ENCODE measurements at places on chromosomes 2 and 18. TPM values are rescaled to one million over a fixed set of nuclear protein-coding genes. Genes with fewer than 3 reads are reported as not detected.
A peak's percentile ranks its signal among the peaks of the same experiment; 100 is the strongest.

GRCh38 chr18:39448942-39449341 is 1883.3 kb upstream of the CELF4 start:
- no peaks in the 10 kb centered on the region for H3K27me3 ChIP-seq
- no peak overlapping the region for H3K27ac ChIP-seq
- no peak overlapping the region for H3K4me3 ChIP-seq
- H3K36me3 ChIP-seq, result no peaks in the 10 kb centered on the region

DNA sequence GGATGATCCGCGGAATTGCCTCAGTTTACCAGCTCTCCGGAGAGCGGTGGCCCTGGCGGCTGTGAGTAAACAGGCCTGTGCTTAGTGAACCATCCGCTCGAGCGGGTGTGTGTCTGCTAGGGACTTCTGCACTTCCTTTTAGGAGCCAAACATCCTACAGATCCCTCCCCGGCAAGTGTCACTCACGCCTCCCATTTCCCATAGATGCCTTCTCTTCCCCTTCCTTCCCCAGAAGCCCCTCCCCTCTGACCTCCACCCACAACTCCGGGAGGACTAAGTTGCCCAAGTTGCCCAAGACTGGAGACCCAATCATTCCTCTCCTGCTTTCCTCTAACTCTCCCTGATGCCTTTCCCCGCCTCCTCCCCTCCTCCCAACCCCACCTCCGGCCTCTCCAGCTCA is 2.9 kb downstream of the C1QL2 start:
- peaks cover 29% of the 10 kb centered on the region for H3K4me1 ChIP-seq
- H3K36me3 ChIP-seq, result no peaks in the 10 kb centered on the region
- DNase-seq, result no peak
- no peak overlapping the region for H3K27ac ChIP-seq
- H3K27me3 ChIP-seq, result peaks cover 89% of the 10 kb centered on the region

GRCh38 chr2:45968946-45969584 is 317.6 kb downstream of the PRKCE start:
- H3K4me1 ChIP-seq, result peaks cover 5% of the 10 kb centered on the region
- H3K27ac ChIP-seq, result no peak overlapping the region
- no peaks in the 10 kb centered on the region for H3K36me3 ChIP-seq

DNA sequence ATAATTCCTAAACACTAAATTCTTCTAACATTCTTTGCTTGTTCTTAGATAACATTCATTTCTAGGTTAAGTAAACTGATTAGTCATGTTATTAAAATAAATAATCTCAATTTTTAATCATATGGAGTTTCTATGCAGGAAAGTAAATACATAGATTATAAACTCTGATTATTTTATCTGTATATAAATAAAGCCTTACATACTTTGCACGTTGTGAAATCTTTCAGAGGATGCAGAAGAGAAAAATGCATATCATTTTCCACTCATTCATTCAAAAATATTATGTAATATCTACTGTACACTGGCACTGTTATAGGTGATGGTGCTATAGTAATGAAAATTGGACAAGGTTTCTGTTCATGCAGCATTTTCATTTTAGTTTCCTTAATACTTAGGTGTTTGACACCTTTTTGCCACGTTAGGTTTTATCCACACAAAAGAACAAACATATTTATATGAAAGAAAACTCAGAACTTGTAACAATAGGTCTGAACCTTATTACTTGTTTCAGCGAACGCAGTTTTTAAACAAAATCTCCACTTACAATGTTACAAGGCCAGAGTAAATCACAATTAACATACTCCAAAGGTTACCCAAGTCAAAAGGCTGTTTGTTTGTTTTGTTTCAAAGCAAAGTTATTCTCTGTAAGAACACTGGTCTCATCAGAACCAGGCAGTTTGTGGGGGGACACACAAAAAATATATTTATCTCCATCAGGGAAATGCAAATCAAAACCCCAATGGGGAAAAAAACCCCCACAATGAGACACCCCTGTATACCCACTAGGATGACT is 27.4 kb downstream of the ADAM17 start:
- H3K36me3 ChIP-seq, result no peaks in the 10 kb centered on the region
- H3K27ac ChIP-seq, result no peak overlapping the region
- no peak overlapping the region for H3K4me3 ChIP-seq
- no peak for DNase-seq

GRCh38 chr2:216404010-216404618 is 8.2 kb upstream of the SMARCAL1 start:
- H3K27ac ChIP-seq, result no peak overlapping the region
- no peak for DNase-seq
- no peaks in the 10 kb centered on the region for H3K36me3 ChIP-seq
- H3K4me1 ChIP-seq, result no peaks in the 10 kb centered on the region
- no peak overlapping the region for H3K4me3 ChIP-seq

GRCh38 chr2:222000326-222000725 is 298.5 kb downstream of the PAX3 start:
- H3K4me1 ChIP-seq, result no peaks in the 10 kb centered on the region
- H3K27ac ChIP-seq, result no peak overlapping the region
- no peaks in the 10 kb centered on the region for H3K27me3 ChIP-seq
- no peak for DNase-seq
- H3K4me3 ChIP-seq, result no peak overlapping the region

GRCh38 chr2:233079473-233079877 is 19.3 kb downstream of the INPP5D start:
- peak overlapping the region; percentile 95 for H3K27ac ChIP-seq
- no peaks in the 10 kb centered on the region for H3K27me3 ChIP-seq
- H3K36me3 ChIP-seq, result peaks cover 54% of the 10 kb centered on the region
- peak; percentile 87 for DNase-seq
- peaks cover 100% of the 10 kb centered on the region for H3K4me1 ChIP-seq

- no peaks in the 10 kb centered on the region for H3K36me3 ChIP-seq
- peak overlapping the region; percentile 83 for H3K27ac ChIP-seq
- no peak for DNase-seq
- H3K27me3 ChIP-seq, result no peaks in the 10 kb centered on the region
Measured at GRCh38 chr2:46849721-46850556, 65.7 kb downstream of the MCFD2 start.

DNA sequence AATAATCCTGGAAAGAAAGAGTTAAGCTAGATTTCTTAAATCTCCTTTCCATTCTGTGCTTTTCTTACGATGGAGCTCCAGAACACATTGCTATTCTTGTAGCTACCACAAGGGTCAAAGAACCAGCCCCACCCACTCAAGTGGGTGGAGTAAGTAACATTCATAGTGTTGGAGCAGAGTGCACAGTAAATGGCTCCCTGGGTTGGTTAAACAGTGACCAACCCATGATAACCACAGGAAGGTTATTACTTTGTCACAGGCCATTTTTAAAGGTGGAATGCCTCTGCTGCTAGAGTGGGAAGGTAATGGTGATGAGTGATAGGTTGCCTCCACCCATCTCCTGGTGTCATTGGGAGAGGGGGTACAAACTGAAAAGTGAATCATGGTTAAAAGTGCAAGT is 13.9 kb downstream of the ARPC2 start:
- H3K27me3 ChIP-seq, result no peaks in the 10 kb centered on the region
- H3K36me3 ChIP-seq, result peaks cover 86% of the 10 kb centered on the region
- peaks cover 62% of the 10 kb centered on the region for H3K4me1 ChIP-seq
- no peak overlapping the region for H3K27ac ChIP-seq
- H3K4me3 ChIP-seq, result no peak overlapping the region
- DNase-seq, result no peak

GRCh38 chr18:58257461-58257860 is 213.4 kb downstream of the NEDD4L start:
- H3K4me3 ChIP-seq, result no peak overlapping the region
- H3K27ac ChIP-seq, result no peak overlapping the region
- no peaks in the 10 kb centered on the region for H3K4me1 ChIP-seq
- H3K27me3 ChIP-seq, result no peaks in the 10 kb centered on the region
- peaks cover 5% of the 10 kb centered on the region for H3K36me3 ChIP-seq
- no peak for DNase-seq

DNA sequence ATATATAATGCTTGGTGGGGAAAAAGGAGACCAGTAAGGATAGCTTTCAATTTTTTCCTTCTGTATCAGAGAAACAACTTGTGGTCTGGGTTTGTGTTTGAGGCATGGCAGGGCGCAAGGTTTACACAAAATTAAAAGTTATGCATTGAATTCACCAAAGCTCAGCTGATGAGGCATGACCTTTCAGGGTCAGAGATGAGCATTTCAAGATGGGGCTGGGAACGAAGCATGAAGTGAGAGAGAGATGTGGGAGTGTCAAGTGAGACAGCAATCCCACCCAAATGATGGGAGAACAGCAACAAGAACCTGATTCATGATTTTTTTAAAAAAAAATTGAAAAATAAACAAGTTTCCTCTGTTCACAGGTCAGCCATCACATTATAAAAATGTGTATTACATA is 4.9 kb downstream of the GPR55 start:
- no peaks in the 10 kb centered on the region for H3K36me3 ChIP-seq
- H3K27ac ChIP-seq, result no peak overlapping the region
- DNase-seq, result no peak
- H3K4me1 ChIP-seq, result no peaks in the 10 kb centered on the region

TMEFF2 gene
- not detected for total RNA-seq

PSD4 gene
- total RNA-seq, result 73.1 TPM

CD8A gene
- 99.8 TPM for total RNA-seq

GRCh38 chr2:215724146-215724545 is 288.3 kb upstream of the FN1 start:
- H3K4me3 ChIP-seq, result no peak overlapping the region
- H3K36me3 ChIP-seq, result no peaks in the 10 kb centered on the region
- no peak overlapping the region for H3K27ac ChIP-seq

All from spleen (tissue), 13 donors.